NB4 (cell line): ENCODE measurements at places on chromosomes 2 and 18.

- no peak for DNase-seq
Observed at GRCh38 chr2:145860083-145860482, 1340.2 kb upstream of the ZEB2 start.

GRCh38 chr18:78891185-78891762 lies 88.3 kb upstream of the SALL3 start:
- no peak for DNase-seq

DNA sequence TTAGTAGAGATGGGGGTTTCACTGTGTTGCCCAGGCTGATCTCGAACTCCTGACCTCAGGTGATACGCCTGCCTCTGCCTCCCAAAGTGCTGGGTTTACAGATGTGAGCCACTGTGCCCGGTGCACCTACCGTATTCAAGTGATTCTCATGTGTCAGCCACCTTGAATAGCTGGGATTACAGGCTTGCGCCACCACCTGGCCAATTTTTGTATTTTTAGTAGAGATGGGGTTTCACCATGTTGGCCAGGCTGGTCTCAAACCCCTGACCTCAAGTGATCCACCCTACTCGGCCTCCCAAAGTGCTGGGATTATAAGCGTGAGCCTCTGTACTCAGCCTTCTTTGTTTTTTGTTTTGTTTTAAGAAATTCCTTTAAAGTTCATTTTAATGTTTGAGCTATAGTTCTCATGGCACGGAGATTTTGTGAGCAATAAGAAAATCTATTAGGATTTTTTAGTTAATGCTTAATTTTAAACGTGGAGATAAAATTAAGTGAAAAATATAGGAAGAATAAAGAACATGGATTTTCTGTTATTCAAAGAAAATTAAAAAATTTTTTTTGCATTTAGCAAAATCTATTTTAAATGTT lies 242.6 kb downstream of the PHLPP1 start:
- DNase-seq: peak; percentile 67

- DNase-seq: no peak
Observed at GRCh38 chr2:69848186-69848790, 18.8 kb downstream of the GMCL1 start.

DNA sequence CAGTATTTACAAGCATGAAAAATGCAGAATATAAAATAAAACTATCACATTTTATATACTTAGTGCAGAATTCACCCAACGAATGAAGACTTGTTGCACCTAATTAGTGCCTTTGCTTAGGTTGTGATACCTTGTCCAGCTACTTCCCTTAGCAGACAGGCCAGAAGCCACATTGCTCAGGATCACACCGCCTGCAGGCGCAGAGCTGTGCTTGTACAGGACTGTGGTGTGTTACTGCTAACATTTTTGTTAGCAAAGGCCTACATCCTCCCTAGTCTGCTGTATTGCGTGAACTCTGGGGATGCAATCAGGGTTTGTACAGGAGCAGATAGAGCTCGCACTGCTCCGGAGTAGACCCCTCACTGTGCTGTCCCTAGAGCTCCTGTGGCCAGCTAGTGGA lies 336.9 kb downstream of the CBLN2 start:
- no peak for DNase-seq

DNA sequence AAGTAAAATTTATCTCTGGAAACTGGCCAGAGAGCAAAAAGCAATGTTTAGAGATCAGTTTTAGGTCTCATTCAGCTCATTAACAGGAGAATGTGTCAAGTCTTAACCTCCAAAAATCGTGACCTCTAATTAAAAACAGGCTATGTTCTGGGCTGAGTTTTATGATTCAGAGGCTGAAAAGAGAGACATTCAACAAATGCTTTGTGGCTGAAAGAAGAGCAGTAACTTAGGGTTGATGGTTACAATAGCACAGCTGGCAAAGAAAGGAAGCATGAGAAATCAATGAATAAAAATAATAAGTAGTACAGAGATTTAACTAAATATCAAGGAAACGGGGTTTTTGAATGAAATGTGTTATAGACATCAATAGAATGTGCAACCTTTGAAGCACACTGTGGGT lies 13.1 kb downstream of the TGIF1 start:
- DNase-seq: no peak

DNA sequence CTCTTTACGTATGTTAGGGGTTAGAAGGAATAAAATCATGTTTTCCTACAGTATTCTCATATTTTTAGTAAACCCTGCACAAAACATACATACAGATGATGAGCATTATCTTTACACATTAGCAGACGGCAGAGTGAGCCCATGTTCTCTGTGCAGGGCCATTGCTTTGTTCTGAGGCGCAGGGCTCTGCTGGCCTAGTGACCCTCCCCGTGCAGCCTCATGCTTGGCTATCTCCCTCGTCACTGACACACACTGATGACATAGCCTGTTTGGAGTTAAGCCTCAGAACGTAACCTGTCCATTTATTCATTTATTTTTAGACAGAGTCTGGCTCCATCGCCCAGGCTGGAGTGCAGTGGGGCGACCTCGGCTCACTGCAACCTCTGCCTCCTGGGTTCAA lies 115.9 kb upstream of the FOSL2 start:
- DNase-seq: no peak

GRCh38 chr18:73136134-73136533 lies 268.3 kb upstream of the NETO1 start:
- DNase-seq: peak; percentile 6

DNA sequence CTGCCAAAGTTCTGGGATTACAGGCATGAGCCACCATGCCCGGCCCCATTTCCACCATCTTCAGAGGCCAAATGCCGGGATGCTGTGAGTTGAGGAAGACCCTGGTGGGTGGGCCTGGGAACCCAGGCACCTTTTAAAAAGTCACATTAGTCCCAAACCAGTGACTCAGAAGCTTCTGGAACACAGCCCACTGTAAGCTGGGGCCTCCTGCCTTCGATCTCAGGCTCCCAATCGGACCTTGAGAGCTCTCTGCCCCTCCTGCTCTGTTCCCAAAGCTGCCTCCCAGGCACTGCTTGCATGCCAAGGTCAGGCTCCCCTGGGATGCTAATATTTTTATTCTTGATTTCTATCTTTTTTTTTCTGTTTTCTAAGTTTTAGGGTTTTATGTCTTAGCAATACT lies 4.2 kb downstream of the ADCY3 start:
- DNase-seq: no peak

DNA sequence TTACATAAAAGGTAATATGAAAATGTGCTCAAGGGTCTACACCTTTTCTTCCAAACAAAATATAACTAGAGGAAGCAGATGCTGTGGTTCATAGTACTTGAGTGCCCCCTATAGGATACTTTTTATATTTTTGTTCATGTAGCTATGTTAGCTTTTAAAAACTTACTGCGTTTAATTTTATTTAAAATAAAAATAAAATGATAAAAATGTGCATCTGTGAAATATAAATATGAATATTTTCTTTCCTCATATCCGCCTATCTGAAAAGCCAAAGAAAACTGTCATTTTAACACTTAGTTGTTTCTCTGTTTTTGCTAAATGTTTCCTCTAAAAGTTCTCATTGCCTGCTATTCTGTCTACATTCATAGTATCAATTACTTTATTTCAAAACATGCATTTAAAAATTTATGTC lies 9.6 kb upstream of the LRP1B start:
- DNase-seq: peak; percentile 45

- no peak for DNase-seq
Observed at GRCh38 chr2:70557171-70557838, 3.7 kb upstream of the TGFA start.

GRCh38 chr2:157441072-157441454 lies 2.8 kb downstream of the CYTIP start:
- no peak for DNase-seq

DNA sequence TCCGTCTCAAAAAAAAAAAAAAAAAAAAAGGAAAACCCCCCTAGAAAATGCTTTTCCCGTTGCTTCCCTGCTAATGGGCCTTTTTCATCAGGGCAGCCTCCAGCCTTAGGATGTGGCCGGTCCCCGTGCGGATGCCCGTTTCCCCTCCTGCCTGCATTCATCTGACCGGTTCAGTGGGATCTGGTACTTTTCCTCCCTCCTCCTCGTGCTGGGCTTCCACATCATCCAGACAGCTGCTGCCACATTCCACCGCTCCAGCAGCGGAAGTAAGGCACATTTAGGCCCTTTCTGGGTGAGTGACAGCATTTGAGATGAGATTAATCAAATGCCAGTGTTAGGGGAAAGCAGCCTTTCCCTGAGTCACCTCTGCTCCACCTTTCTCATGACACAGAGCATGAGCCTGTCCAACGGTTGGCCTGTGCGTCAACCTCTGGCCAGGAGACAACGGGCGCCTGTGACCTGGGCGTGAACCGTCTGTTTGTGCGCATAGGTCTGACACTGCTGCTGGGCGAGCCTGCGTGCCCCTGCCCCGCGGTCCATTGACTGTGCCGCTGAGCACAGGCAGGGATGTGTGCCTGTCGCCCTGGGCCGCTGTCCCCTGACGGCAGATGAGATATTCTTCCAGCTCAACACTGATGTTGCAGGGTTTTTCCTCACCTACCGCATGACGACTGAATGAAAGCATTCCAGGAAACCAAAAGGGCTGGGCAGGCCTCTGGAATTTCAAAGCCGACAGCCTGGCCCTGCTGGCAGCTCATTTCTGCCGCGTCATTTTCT lies 174.0 kb downstream of the TGIF1 start:
- no peak for DNase-seq

GRCh38 chr2:200451511-200451910 lies 58.4 kb downstream of the KCTD18 start:
- DNase-seq: no peak

DNA sequence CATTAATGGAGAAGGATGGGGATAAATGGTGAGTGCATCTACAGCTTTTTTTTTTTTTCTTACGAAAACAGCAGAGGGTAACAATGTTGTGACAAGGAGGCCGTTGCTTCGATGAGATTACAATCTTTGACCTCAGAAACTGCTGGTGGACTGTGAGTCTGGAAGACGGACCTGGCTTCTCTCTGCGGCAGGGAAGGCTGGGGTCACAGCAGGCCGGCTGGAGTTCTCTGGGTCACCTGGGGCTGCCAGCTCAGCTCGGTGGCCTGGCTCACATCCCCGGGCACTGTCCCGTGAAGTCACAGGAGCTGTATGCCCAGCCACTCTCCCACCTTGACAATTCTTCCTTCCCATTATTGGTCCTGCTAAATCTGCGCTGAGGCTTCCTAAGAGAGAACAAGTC lies 160.8 kb downstream of the ACKR3 start:
- DNase-seq: no peak

- no peak for DNase-seq
Observed at GRCh38 chr2:95121093-95121406, 558 bp downstream of the MRPS5 start.

GRCh38 chr2:45458909-45459563 lies 152.0 kb downstream of the SRBD1 start:
- DNase-seq: peak; percentile 65

GRCh38 chr18:11733031-11733430 lies 44.0 kb downstream of the GNAL start:
- DNase-seq: peak; percentile 78

- DNase-seq: no peak
Observed at GRCh38 chr2:30305235-30305634, 73.9 kb downstream of the LBH start.

DNA sequence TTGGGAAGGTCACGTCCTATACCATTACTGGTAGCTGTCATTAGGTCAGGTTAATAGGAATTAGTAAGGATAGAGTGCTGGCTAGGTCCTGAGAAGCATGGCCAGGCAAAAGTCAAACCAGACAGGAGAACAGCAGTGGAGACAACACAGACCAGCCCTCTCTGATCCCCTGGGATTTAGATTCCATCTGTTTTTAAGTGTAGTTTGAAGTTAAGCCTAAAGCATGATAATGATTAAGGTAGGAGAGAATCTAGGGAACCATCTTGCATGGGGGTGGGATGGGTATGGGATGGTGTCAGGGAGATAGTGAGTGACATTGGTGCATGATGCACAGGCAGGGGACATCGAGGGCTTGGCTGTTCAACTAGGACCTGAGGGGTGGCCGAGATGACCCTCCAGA lies 96.6 kb downstream of the MYCN start:
- no peak for DNase-seq

- DNase-seq: no peak
Observed at GRCh38 chr2:106158871-106159270, 35.2 kb downstream of the UXS1 start.

DNA sequence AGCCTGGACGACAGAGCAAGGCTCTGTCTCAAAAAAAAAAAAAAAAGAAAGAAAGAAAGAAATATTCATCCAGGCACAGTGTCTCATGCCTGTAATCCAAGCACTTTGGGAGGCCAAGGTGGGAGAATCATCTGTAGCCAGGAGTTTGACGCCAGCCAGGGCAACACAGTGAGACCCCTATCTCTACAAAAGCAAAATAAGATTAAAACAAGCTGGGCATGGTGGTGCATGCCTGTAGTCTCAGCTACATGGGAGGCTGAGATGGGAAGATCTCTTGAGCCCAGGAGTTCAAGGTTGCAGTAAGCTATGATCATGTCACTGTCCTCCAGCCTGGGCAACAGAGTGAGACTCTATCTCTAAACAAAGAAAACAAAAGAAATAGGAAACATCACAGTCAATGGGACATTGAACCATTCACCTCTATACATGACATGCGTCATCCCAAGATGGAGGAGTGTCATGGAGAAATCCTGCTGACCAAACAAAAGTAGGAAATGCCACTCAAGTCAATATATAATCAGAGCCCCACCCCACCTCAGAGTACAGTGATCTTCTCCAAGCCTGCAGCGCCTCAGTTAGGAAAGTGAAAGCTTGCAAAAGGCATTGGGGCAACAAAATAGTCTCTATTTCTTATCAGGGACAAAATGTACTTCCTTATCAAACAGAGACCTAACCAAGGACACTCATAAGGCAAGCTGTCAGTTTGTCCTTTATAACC lies 9.8 kb downstream of the FEV start:
- no peak for DNase-seq

DNA sequence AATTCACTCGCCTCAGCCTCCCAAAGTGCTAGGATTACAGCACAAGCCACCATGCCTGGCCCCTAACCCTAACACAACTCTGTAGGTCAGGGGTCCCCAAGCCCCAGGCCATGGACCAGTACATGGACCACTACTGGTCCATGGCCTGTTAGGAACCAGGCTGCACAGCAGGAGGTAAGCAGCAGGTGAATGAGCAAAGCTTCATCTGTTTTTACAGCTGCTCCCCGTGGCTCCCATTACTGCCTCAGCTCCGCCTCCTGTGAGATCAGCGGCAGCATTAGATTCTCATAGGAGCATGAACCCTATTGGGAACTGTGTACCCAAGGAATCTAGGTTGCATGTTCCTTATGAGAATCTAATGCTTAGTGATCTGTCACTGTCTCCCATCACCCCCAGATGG lies 201.7 kb downstream of the NRP2 start:
- no peak for DNase-seq

DNA sequence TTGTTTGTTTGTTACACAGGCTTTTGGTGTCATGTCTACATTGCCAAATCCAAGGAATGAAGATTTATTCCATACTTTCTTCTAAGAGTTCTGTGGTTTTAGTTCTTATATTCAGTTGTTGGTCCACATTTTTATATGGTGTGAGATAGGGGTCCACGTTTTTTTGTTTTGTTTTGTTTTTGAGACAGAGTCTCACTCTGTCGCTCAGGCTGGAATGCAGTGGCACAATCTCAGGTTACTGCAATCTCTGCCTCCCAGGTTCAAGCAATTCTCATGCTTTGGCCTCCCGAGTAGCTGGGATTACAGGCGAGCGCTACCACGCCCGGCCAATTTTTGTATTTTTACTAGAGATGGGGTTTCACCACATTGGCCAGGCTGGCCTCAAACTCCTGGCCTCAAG lies 8.2 kb downstream of the RALBP1 start:
- DNase-seq: no peak
